ENCODE measurements at places on chromosomes 6 and 20.
A peak's percentile ranks its signal among the peaks of the same experiment; 100 is the strongest.

DNA sequence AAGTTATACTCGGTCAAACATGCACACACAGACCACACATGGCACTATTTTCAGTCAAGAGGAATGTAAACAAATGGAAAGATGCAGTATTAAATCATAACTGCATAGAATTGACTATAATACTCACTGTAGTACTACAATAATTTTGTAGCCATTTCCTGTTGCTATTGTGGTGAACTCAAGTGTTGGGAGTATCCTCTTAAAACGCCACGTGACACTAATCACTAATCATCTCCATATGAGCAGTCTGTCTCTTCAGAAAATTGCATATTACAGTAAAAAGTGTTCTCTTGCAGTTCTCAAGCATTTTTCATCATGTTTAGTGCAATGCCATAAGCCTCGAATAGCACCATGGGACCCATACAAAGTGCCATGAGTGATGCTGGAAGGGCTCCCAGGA, 258.7 kb upstream of the ID4 start:
- no peak for DNase-seq

DNA sequence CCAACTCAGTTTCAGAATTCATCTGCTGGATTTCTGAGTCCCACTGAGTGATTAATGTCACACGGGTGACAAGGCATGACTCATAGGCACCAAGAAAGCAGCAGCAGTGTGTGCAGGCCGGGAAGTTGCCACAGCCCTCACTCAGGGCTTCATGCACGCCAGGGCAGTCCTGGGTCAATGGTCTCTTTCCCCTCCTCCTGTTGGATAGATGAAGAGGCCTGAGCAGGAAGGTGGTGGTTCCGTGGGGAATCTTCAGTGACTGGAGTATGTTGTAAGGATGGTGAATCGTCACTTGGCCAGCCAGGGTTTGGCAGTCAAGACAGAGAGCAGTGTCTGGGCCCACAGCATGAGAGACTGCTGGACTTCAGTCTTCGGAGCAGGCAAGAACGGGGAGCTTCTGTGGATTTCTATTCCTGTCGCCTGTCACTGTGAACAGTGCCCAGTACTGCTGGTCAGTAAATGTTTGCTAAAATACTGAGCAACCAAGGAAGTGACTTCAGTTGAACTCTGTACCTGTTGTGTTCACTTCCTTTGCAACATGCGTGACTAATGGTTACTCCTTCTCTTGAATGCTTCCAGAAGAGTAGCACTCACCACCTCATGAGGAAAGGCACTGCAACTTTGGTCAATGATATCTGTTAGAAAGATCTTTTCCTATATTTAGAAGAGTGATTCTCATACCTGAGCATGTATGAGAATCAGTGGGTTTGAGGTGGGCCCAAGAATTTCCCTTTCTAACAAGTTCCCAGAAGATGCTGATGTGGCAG, 62.0 kb upstream of the CD93 start:
- DNase-seq: no peak

DNA sequence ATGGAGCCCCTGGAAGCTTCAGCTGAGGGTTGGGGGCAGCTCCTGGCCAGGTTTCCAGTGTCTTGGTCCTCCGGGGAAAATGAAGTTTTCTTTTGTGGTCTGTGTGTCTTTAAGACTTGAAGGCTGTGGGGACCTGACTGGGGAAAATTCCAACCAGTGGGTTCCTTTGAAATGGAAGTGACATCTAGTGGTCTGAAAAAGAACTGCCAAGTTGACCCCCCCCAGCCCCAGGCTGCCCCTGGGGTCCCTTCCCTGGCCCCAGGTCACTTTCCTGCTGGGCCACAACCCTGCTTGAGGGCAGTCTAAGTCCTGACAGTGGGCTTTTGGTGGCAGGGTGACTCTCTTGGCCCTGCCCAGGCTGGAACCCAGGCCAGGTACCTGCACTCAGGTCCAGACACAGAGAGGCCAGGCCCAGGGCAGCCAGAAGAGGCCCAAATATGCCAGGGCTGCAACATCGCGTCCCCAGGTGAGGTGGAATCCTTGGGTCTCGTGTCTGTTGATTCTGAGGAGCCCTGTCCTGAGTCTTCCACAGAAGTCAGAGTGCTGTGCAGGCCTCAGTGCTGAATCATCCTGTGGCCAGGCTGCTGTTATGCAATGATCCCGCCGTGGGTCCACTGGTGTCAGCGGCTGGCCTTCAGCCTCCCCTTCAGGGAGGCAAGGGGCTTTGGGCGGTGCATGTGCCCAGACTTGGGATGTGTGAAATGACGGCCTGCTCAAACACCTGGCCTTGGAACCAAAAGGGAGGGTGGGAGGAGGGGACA, 68.4 kb downstream of the VEGFA start:
- DNase-seq: no peak

GRCh38 chr6:165245287-165245686, 64.1 kb downstream of the C6orf118 start:
- peak; percentile 25 for DNase-seq

DNA sequence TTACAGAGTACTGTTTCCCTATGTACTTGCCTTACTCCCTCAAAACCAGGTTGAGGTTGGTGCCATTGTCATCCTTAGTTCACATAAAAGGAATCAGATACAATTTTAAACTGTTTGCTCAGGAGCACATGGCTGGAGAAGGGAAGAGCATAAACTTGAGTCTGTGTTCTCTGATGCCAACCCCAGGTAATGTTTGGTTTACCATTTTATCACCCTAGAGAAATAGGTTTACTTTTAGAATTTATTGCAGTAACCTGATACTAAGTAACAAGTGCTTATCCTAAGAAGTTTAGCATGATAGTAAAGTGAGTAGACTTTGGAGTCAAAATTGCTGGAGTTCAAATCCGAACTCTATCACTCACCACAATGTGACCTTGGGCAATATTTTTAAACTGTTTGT, 86.3 kb downstream of the RFPL4B start:
- no peak for DNase-seq

- peak; percentile 56 for DNase-seq
Observed at GRCh38 chr6:36679043-36679833, 724 bp downstream of the CDKN1A start.

DNA sequence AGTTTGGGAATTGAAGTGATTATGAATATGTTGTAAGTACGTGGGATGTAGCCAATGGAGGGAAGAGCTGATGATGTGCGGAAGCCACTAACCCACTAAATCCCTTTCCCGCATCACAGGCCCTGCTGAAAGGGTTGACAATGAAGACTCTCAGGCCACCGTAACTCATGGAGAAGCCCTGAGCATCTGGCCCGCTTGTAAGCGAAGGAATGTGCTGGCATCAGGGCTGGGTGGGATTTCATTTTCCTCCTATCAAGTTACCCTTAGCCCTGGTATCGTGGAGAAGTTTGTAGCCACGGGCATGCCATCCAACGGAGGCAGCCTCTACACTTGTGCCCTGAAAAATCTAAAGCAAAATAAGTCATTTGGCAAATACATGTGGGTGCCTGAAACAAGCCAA, 355.0 kb downstream of the CDH26 start:
- DNase-seq: no peak

DNA sequence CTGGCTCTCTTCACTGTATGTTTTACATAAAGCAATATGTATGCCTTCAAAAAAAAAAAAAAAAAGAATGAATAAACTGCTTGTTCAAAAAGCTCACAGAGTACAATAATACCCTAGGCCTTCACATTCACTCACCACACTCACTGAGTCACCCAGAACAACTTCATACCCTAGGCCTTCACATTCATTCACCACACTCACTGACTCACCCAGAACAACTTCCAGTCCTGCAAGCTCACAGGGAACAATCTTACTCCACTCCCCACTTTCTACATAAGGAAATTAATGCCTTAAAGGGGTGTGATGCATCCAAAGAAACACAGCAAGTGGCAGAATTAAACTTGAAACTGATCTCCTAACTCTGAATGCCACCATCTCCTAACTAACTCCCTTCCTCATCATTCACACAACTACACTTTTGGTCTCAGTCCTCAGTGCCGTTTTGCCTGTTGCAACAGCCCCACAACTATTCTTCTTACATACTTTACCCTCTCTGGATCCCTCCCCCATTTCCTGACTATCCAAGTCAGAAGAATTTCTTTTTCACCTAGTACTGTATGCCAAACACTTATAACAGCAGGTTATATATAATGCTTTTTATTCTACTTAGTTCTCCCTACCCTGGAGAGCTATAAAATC, 34.2 kb downstream of the NHSL1 start:
- DNase-seq: no peak

DNA sequence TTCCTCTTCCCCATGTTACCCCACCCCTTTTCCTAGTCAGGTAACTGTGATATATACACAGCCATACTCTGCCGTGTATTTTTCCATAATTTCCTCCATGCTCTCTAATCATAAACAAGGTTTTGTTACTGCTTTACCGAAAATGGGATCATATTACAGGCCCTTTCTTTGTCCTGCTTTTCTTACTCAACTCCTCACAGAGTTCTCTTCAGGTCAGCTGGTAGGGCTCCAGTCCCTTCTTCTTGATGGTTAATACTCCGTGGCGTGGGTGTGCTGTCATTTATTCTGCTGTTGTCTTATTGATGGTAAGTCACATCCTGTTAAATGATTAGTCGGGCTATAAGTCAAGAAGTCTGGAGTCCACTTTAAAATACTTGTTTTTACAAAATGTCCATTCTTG, 24.9 kb upstream of the PI16 start:
- DNase-seq: no peak

DNA sequence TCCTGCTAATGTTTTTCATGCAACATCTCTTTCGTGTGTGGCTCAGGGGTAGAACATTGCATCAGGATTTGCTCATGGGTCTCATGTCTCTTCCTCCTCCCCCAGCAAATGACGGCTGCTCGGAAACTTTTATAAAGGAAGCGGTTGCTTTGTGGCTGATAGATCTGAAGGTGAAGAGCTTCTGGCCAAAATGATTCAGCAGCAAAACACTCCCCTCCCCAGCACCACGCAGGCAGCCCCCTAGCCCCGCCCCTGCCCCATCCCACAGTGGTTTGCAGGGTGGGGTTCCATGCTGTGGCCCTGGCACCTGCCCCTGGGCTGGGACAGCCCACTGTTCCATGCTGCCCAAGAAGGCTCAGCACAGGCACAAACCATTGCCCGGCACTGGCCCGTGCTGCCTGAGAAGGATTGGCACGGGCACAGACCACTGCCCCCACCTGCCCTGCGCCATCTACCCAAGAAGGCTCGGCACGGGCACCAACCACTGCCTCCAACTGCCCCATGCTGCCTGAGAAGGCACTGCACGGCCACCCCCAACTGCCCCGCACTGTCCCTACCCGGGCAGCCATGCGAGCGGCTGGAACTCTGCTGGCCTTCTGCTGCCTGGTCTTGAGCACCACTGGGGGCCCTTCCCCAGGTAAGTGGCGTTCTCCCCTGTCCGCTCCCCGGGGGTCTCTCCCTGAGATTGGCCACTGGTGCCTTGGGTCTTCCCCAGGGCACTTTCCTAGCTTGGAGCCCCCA, at the start of gene CST7:
Gene CST7 (plus strand): TSS at position 331 of the 741 bp plus-strand sequence. CDS start 237 bp downstream, at position 568.
- no peak for DNase-seq

- DNase-seq: peak; percentile 14
Observed at GRCh38 chr6:104182811-104183210, 676.9 kb downstream of the HACE1 start.

DNA sequence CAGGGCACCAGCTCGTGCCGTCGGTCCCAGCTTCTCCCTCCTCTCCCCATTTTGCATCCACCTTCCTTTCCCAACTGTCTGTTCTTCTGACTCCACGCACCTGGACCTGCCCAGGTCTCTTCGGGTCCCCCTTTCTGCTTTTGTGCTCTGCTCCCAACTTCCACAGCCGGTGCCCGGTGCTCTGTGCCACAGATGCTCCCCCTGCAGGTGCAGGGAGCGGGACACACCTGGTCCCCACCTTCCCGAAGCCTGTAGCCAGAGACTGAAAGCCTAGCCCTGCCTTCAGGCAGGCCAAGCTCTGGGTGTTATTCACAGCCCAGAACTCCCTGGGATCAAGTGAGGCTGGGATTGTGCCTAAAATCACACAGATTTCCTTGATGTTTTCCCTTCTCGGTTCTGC, 24.6 kb upstream of the BMP7 start:
- no peak for DNase-seq

DNA sequence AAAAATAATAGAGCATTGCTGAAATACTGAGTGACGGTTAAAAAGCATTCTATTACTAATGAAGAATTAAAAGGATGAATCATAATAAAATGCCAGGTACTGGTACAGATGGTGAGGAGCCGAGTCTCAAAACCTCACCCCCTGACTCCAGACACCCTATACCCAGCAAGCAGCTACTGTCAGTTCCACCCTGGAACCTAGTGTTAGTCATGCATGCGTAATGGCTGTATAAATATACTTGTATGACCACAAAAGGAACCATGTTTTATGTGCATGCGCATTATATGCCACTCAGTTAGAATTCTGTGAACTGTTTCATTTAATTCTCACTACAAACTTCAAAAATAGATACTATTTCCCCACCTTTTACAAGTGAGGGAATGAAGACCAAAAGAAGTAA, 568.7 kb upstream of the RNF217 start:
- no peak for DNase-seq

DNA sequence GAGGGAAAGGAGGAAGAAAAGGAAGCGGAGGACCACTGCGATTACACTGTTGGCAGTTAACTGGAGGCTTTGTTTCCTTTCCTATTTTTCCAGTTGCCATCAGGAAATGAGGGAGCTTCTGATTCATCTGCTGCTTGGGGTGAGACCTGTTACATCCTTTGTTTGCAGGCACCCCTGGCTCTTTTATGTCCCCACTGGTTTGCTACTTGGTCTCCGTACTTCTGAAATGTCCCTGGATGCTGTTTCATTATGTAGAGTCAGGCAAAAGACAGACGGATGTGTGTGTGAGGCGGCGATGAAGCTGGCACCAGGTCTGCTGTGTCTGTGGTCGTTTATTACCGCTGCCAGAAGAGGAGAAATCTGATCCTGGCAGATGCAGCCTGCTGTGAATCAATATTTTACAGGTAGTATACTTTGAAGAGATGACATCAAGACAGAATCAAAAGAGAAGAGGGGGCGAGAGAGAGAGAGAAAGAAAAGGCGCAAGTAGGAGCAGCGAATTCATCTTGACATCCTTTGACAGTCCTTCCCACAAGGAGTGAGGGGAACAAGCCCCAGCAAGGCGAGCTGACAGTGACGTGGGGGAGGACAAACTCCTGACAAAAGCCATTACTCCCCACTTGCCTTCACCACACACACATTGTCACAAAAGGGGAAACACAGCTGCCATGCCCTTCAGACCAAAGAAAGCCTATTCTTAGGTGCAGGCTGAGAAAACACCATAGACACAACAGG, 145.9 kb upstream of the FBXL4 start:
- no peak for DNase-seq

DNA sequence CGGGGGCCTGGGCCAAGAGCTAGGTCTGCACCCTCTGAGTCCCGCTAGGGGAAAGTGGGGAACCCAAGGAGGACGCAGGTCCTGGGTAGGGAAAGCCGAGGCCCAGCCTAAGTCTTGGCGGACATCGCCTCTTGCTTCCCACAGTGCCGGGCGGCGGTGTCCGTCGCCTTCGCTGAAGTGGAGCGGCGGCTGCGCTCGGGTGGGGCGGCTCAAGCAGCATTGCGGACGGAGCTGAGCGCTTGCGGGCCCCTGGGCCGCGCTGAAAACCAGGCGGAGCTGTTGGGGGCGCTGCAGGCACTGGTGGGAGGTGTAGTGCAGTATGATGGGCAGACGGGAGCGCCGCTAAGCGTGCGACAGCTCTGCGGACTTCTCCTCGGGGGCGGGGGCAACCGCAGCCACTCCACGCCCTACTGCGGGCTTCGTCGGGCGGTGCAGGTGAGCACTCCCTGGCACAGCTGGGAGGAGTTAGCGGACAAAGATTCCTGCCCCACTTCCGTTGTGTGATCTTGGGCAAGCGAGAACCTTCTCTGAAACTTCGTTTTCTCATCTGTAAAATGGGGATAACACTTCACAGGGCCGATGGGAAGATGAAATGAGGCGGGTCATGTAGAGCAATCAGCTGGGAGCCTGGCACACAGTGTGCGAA, 4.2 kb downstream of the PRSS16 start:
- DNase-seq: no peak

- DNase-seq: no peak
Observed at GRCh38 chr6:113662093-113662665, 195.0 kb upstream of the MARCKS start.
